ENCODE measurements at places on chromosomes 7 and 10. TPM values are rescaled to one million over a fixed set of nuclear protein-coding genes. Genes with fewer than 3 reads are reported as not detected.

The GIMAP6 gene
- not detected for total RNA-seq

DNA sequence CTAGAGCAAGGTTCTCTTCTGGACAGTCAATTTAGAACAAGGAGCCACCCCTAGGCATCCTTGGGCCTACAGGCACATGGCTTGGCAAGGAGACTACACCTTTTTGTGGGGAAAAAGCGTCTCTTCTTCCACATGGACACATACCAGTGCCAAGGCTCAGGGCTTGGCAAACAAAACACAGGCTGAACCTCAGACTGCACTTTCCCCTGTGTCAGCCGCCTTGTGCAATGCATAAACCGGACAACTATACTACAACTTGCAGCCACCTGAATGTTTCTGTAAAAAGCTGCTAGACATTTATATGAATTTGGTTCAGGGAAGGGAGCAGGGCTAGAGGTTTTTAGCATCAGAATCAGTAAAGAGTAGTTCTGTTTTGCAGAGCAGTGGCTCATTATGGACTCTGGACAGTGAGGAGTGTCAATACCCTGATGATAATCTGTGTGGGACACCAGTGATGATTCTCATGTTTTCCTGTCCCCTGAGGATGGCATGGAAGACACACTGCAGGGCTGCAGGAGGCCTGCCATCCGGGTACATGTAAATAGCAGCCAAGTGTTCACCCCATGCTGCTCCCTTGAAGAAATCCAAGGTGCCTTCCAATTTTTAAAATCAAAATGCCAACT, 118.9 kb downstream of the GATA3 start:
- DNase-seq = no peak

The NACAD gene
- total RNA-seq = 2.9 TPM

DNA sequence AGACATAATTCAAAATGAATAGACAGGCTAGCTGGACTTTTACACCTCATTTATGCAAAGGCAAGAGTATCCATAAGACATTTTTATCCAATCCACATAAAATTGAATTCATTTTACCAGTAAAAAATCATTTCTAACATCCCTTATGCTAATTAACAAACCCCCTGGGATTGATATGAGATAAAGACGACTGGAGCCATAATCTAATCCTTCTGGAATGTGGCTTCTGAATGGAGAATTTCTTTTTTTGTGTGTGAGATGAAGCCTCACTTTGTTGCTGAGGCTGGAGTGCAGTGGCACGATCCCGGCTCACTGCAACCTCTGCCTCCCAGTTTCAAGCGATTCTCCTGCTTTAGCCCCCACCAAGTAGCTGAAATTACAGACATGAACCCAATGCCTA, 90.4 kb downstream of the AKR1D1 start:
- DNase-seq = no peak

The IKZF1 gene
- total RNA-seq = not detected

- no peak for DNase-seq
These were observed 102.8 kb downstream of the PIP4K2A start for GRCh38 chr10:22611425-22612115.

The IL2RA gene
- total RNA-seq = not detected

DNA sequence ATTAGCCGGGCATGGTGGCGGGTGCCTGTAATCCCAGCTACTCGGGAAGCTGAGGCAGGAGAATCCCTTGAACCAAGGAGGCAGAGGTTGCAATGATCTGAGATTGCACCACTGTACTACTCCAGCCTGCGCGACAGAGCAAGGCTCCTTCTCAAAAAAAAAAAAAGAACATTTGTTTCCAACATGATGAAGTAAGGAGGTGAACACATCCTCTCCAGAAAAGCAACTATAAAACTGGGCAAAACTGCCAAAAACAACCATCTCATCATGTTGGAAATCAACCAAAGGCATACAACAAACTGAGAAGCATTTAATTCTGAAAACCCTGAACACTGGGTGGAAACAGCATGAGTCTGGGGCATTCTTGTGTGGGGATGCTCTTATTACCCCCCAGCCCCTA, 14.3 kb downstream of the PRTFDC1 start:
- no peak for DNase-seq

All from LHCN-M2 (cell line).